ENCODE measurements at places on chromosomes 2 and 18.

- no peak for DNase-seq
These were observed 11.3 kb upstream of the KCNF1 start for GRCh38 chr2:10900216-10901109.

DNA sequence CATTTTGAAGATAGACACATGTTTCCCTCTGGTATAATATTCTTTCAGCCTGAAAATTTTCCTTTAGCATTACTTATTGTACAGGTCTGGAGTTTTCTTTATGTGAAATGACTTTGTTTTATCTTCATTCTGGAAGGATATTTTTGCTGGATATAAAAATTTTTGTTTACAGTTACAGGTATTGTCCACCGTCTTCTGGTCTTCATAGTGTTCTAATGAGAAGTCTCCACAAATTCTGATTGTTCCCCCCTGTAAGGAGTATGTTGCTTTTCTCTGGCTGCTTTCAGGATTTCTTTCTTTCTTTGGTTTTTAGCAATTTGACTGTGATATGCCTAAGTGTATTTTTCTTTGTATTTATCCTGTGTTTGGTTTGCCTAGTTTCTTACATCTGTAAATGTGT, 15.0 kb downstream of the UBXN4 start:
- no peak for DNase-seq

- DNase-seq: no peak
These were observed 69.8 kb upstream of the GALNT3 start for GRCh38 chr2:165863810-165864261.

- no peak for DNase-seq
These were observed 34.9 kb downstream of the C18orf54 start for GRCh38 chr18:54392543-54393023.

- no peak for DNase-seq
These were observed 54.7 kb upstream of the B3GNT2 start for GRCh38 chr2:62141142-62141740.

DNA sequence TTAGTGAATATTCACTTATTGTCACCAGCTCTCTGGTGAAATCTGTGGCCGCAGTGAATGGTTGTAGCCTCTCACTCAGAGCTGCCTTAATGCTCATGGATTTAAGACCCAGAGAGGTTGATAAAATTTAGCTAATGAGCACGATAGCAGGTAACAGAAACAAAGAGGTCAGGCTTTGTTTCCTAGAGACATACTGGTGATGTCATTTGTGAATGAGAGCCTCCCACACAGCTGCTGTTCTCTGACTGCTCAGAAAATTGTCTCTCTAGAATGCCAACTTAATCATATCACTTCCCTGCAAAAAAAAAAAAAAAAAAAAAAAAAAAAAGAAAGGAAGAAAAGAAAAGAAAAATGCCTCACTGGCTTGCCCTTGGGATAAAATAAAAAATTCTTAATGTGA, 411.7 kb upstream of the MYT1L start:
- no peak for DNase-seq

DNA sequence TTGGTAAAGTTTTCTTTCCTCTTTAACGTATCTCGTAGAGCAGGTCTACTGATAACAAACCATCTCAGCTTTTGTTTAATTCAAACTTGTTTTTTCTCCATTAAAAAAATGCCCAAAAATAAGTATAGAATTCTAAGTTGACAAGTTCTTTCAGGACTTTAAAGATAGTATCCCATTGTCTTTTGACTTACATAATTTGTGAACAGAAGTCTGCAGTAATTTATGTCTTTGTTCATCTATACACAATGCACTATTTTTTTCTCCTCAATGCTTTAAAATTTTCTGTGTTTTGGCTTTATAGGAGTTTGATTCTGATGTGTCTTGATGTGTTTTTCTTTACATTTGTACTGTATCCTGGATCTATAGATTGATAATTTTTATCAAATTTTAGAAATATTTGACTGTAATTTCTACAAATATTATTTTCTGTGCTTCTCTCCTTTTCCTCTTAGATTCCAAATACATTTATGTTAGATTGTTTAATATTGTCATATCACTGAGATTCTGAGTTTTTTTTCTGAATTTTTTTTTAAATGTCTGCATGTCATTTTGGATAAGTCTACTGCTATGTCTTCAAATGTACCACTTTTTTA, 143.3 kb downstream of the FTCDNL1 start:
- no peak for DNase-seq

GRCh38 chr2:233532971-233533370, 33.6 kb downstream of the USP40 start:
- DNase-seq: no peak

DNA sequence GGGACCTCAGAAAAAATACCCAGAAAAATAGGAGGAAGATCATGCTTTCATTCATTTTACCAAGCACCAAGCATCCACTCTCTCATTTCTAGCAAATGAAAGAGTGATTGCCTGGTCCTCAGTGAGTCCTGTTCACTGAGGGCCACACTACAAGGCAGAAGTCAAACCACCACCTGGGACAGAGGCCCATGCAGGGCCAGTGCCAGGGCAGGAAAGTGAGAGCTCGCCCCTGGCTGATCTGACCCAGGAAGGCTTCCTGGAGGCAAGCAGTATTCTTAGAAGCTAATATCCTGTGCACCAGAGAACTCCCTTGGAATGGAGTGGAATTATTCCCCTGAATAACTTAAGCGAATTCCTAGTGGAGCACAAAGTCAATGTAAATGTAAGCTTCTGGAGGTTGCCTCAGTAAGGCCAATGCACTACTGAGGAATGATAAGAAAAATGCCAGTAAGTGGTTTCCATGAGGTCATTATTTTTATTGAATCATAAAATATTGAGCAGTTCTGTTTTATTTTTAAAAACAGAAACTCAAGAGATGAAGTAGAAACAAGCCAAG, 191.6 kb upstream of the ID2 start:
- no peak for DNase-seq

- no peak for DNase-seq
These were observed 3.9 kb downstream of the UBXN4 start for GRCh38 chr2:135745545-135745944.

GRCh38 chr2:40041422-40042382, 262.6 kb upstream of the THUMPD2 start:
- no peak for DNase-seq

DNA sequence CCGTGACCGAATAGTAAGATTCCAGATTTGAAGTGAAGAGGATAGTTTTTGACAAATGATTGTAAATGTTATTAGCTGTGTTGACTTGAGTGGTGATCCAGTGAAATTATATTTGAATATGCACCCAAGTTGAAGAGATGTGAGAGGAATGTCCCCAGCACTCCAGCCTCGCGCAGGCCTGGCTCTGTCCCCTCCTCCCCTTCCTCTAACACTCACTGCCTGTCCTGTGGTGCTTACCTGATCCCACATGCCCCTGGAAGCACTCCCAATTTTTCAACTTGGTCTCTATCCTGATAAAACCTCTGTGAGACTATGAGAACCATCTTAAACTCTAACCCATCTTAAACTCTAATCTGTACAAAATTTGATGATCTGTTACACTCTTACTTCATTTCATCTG, 154.7 kb upstream of the LRP1B start:
- DNase-seq: no peak

DNA sequence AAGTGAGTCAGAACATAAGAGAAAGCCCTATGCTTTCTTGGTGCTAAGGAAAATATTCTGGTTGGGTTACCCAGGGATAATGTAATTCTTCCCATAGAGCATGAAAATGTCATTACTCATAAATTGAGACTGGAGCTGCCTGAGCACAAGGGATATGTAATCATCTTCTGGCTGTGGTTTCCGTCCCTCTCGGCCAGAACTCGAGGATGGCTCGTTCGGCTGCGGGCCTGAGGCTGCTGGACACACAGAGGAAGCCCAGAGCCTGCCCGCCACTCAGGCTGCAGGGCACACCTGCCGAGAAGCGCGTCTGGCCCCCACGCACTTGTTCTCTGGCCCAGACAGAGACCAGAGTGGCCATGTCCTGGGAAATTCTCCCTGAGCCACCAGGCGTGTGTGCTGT, 104.9 kb downstream of the ASAP2 start:
- no peak for DNase-seq

DNA sequence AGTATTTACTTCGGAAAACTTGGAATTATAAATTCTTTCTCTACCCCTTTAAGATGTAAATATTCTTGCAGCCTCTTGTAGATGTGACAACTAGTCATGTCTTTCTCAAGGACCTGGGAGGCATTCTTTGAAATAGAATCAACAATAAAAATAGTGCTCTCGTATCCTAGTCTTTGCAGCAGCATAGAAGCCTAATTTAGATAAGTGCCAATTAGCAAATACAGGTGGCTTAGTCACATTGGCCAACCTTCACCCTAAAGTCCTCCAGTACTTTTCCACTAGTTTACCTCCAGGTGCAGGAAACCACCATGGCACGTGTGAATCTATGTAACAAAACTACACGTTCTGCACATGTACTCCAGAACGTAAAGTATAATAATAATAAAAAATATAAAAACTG, 3.5 kb upstream of the ZSWIM2 start:
- no peak for DNase-seq

DNA sequence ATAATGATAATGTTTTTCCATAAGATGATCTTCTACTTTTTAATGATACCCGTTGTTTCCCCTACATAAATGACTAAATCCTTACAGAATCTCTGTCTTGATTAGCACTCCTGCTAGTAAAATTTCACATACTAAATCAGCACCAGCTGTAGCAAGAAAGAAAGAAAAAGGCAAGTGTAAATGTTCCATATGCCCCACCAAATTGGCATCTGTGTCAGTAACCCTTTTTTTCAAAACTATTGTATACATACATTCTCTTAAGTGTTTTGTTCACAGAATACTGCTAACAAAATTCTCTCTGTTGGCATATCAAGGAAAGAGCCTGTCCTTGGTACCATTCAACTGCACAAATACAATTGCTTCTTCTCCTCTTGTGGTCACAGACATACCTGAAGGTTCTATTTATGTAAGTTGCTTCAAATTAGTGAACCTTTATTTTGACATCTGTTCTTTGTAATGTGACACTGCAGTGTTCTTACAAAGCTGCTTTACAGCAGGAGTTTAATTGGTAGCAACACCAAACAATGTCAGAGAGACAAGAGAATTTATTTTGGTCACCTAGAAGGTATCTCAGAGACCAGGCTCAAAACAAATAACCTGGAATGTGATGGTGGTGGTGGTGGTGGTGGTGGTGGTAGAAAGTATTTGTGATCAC, 641.9 kb downstream of the ZEB2 start:
- no peak for DNase-seq

GRCh38 chr2:105822186-105822585, 77.5 kb downstream of the NCK2 start:
- DNase-seq: no peak

GRCh38 chr2:26941486-26941885, 29.0 kb upstream of the MAPRE3 start:
- no peak for DNase-seq

GRCh38 chr2:20363578-20363977, 12.9 kb upstream of the PUM2 start:
- no peak for DNase-seq

- no peak for DNase-seq
These were observed 165.2 kb downstream of the RAPGEF4 start for GRCh38 chr2:172900871-172901270.

- DNase-seq: no peak
These were observed 50.3 kb downstream of the ITGB1BP1 start for GRCh38 chr2:9373047-9373446.

DNA sequence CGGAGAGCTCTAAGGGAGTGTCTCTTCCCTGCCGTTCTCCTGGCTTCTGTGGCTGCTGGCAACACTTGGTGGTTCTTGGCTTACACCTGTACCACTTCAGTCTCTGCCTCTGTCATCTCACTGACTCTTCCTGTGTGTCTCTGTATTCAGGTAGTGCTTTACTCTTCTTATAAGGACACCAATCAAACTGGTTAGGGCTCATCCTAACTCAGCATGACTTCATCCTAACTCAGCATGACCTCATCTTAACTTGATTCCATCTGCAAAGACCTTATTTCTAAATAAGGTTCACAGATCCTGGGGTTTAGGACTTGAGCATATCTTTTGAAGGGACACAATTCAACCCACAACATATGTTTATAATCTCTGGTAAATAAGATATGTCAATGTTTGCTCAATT, 51.6 kb upstream of the DSEL start:
- no peak for DNase-seq

GRCh38 chr2:18701981-18702380, 112.6 kb upstream of the NT5C1B start:
- no peak for DNase-seq

GRCh38 chr2:105391058-105391627, 7.7 kb downstream of the FHL2 start:
- no peak for DNase-seq

DNA sequence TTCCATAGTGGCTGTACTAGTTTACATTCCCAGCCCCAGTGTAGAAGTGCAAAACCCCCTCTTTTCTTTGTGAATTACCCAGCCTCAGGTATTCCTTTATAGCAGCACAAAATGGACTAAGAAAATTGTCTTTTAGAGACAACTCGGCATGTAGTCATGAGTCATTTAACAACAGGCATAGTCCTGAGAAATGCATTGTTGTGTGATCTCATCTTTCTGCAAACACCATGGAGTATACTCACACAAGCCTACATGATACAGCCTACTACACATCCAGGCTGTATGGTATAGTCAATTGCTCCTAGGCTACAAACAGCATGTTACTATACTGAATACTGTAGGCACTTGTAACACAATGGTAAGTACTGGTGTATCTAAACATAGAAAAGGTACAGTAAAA, 44.4 kb upstream of the MBP start:
- no peak for DNase-seq

DNA sequence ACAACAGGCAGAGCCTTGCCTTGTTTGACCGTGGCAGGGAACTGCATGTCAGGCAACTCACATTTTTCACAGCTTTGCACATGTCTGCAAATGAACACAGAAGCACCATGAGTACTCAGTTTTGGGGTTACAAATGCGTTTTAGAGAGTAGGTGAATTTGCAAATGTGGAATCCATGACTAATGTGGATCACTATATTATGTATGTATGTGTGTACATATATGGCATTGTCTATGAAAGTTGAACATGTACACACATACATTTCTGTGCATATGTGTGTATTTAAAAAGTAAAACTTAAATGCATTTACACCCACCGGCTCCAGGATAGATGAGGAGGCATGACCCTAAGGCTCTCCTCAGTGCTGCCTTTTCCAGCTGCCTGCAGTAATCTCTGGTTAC, 65.1 kb downstream of the SOWAHC start:
- DNase-seq: no peak

DNA sequence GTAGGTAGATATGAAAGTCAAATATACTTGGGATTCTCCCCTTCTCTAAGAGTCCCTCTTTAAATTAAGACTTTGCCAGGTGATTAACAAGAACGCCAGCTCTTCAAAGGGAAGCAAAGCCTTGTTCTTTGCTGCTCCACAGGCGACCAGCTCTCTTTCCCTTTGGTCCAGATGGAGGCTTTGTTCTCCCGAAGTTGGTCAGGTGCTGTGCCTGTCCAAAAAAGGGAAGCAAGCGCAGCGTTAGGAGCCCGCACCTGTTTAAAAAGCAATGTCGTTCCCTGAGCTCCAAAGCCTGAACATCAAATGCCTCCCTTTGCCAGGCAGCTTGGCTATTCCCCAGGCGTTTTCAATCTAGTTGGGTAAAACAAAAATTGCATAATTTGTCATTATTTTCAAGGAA, 1913.1 kb upstream of the PIK3C3 start:
- no peak for DNase-seq

Data from stimulated activated CD8-positive, alpha-beta memory T cell treated with anti-CD3 and anti-CD28 coated beads, Interleukin-4, amount 100 ng/mL, for 1 hour (primary cell).